ENCODE measurements at places on chromosomes 12 and 14.

- DNase-seq = no peak
Observed at GRCh38 chr12:45259675-45260074, 43.8 kb downstream of the ANO6 start.

- DNase-seq = peak; percentile 78
Observed at GRCh38 chr14:20662968-20663732, 21.2 kb upstream of the RNASE4 start.

- no peak for DNase-seq
Observed at GRCh38 chr14:77268989-77269600, 1.9 kb downstream of the NGB start.

DNA sequence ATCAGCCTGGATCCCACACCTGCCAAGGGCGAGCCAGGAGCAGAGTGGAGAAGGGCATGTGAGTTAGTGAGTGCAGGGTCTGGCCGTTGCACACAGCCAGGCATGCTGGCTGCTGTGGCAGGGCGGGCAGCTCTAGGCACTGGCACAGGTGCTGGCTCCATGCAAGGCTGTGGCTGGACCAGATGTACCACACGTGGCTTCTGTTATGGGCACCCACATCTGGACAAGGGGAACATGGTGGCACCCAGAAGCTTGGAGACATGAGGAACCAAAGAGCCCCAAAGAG lies 20.1 kb downstream of the SERPINA3 start:
- DNase-seq = no peak

DNA sequence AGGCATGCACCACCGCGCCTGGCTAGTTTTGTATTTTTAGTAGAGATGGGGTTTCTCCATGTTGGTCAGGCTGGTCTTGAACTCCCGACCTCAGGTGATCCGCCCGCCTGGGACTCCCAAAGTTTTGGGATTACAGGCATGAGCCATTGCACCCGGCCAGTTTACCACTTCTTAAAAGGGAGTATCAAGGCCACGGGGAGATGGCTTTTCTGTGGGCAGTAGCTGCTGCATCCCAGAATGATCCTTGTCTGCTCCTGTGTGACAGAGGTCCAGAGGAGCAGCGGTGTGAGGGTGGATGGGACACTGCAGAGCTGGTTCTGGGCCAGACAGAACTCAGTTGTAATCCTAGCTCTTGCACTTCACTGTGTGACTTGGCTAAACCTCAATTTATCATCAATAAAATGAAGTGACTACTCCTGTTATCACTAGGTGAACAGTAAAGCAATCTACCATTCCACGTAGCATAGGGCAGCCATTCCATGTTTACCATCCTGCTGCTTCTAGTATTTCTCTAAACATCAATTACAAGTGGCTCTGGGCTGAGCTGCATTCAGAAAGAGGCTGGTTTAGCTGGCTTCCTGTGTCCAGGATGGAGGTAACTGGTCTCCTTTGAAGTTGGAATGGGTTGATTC lies 3.0 kb upstream of the NPFF start:
- no peak for DNase-seq

DNA sequence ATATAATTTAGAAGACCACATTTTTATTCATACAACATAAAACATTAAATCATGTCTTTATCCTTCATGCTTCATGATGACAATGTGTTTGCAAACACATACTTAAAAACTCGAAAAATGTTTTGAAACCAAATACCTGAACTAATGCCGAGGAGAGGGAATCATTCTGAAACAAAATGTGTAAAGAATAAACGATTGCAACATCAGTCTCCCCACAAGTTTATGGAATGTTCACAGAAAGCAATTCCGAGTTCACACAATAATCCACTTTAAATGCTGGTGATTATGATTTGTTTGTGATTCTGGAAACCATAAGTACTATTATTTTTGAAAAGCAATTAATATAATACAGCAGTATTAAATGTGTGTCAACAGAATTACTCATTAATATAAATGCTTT lies 84.5 kb upstream of the PDZRN4 start:
- DNase-seq = no peak

DNA sequence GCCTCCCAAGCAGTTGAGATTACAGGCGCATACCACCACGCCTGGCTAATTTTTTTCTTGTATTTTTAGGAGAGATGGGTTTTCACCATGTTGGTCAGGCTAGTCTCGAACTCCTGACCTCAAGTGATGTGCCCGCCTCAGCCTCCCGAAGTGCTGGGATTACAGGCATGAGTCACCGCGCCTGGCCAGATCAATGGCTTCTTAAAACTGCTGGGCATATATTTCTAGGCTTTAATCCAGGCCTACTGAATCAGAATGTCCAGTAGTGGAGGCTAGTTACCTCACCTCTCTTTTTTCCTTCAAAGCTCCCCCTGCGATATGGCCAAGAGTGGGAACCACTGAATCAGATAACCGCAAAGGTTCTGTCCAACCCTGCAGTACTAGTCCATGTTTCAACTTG lies 17.1 kb downstream of the POU6F1 start:
- no peak for DNase-seq

GRCh38 chr12:509500-509899 lies 49.8 kb downstream of the B4GALNT3 start:
- DNase-seq = no peak

GRCh38 chr12:89461649-89462612 lies 62.7 kb downstream of the GALNT4 start:
- DNase-seq = peak; percentile 59

- no peak for DNase-seq
Observed at GRCh38 chr12:122839907-122840554, 4.8 kb downstream of the HIP1R start.

DNA sequence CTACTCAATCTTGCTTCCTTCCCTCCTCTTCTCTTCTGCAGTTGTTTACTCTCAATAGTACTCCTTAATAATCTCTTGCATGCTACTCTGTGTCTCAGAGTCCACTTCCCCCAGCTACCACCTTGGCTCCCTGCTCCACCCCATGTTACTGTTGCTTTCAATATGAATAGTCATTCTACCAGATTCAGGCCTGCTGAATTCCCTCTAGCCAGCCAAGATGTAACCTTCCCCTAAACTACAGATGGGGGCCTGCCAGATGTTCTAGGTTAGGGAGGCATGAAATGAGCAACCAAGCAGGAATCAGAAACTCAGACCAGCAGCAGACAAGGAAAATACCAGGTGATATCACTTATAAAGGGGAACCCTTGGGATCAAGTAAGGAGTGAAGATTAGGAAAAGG lies 392.1 kb upstream of the DDHD1 start:
- DNase-seq = no peak

DNA sequence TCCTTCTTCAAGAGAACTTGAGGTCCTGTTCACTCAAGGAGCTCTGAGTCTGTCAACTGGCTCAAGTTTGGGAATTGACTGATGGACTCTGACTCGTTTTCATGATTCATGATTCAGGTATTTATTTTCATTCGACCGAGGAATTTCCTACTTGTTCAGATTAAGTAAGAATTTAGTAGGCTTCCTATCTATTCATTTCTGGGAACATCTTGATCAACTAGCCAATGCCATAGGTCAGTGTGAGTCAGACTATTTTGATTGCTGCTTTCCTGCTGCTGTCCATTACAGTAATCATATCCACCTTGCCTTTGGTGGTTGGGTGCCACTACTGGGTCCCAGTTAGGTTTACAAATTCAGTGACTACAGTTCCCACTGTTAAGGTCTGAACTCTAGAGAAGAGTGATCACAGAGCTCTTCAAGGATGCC lies 6.1 kb downstream of the FAM186A start:
- no peak for DNase-seq

DNA sequence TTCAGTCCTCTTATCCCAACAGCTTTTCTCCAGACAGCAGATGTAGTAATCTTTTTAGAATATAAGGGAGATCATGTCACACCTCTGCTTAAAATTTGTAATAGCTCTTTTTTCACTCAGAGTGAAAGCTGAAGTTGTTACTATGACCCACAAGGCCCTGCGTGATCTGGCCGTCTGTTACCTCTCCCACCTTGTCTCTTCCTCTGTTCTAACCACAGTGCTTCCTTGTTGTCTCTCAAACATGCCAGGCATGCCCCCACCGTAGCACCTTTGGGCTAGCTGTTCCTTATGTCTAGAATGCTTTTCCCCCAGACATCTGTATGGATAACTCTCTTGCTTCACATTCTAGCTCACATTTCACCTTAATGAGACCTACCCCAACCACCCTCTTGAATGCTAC lies 6.5 kb downstream of the NECAP1 start:
- DNase-seq = no peak

DNA sequence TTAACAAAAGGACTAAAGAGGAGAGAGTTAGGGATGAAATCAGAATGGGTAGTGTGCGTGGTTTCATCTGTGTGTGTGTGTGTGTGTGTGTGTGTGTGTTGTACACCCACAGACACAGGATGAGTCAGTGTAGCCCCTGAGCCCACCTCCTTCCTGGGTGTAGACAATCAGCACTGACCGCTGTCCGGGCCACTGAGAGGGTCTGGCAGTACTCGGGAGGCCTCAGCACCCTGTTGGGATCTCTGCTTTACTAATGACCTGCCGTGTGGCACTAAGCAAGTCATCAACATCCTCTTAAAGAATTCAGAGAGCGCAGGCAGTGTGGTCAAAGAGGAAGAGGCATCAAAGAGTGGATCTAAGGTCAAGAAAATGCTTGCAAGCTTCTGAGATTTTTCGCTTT lies 112.6 kb downstream of the PRMT8 start:
- no peak for DNase-seq

- no peak for DNase-seq
Observed at GRCh38 chr14:66539034-66539433, 31.1 kb downstream of the GPHN start.

- DNase-seq = no peak
Observed at GRCh38 chr12:2750185-2750584, 44.6 kb upstream of the FKBP4 start.

DNA sequence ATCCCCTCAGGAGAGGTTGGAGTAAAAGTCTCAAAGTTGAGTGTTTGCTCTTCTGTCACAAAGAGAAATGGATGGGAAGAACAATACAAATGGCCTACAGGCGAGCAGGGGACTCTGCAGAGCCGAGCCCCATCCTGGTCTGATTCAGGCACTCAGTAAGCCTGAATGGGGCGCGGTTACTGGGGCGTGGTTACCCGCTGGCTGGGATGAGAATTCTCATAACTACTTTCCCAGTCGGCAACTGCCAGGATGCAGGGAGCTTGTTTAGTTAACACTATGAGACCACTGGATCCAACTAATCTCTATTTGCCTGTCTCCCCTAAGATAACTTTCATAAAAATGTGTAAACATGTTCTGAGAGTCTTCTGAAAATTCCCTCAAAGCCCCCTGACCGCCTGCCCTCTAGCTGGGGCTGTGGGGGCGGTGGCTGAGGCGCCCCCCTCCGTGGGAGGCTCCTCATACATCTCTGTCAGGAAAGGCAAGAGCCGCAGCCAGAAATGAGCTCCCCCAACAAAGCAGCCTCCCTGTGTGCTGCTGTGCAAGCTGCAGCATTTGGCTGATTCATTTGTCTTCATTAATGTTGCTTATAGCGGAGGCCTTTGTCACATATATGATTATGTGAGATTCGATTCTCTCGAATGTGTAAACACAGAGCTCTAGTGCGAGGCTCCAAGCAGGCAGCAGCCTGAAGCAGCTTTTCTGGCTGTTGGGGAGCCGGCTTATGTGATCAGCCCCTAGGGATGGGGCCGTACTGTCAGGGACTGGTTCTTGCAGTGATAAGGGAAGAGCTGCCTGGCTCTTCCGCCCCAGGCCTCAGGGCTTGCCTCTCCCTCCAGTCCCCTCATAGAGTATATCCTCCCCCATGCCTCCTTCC lies 126.1 kb upstream of the ARHGAP5 start:
- DNase-seq = no peak

- DNase-seq = no peak
Observed at GRCh38 chr12:53928054-53928835, 10.4 kb upstream of the HOXC13 start.

DNA sequence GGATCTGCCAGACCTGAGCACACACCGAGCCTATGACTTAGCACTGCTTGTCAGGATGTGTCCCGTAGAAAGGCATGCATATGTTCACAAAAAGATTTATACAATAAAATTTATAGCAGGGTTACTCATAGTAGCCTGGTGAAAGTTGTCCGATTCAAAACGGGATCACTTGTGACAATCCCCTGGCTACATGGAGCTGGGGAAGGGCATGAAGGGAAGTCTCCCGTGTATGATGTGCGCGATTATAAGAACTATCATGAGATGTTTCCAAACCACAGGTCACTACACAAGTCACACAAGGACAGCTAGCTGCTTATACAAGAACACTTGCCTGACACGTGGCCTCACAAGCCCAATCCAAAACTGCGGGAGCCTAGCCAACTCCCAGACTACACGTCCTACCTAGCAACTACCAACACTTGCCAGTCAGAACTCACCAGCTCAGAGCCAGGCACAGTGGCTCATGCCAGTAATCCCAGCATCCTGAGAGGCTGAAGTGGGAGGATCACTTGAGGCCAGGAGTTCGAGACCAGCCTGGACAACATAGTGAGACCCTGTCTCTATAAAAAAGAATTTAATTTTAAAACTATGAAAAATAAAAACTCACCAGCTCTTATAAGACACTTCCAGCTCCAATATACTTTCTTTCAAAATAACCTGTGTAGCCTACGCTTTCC lies 7.5 kb upstream of the CDCA4 start:
- no peak for DNase-seq

GRCh38 chr14:59297071-59297776 lies 108.8 kb downstream of the DAAM1 start:
- no peak for DNase-seq

GRCh38 chr12:52191841-52192791 lies at the start of gene KRT80:
KRT80 (minus strand) TSS chr12:52192014; CDS start chr12:52191902, 112 bp downstream.
- peak; percentile 85 for DNase-seq

DNA sequence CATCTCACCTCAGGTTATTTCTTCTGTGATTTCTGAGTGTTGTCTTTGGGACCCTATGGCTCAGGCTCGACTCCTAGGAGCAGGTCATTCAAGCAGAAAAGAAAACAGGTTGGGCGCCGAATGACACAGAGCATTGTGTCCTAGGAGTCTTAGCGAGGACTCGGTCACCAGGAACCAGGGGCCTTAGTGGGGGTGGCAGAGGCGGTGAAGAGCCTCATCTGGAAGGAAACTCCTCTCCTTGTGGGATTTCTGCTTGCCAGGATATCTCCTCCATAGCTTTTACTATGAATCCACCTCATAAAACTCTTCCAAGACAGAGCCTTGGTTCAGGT lies 630 bp downstream of the PLEKHH1 start:
- DNase-seq = no peak

GRCh38 chr14:34198096-34198495 lies 247.2 kb upstream of the EGLN3 start:
- no peak for DNase-seq

Measured in CD14-positive monocyte (primary cell).